ENCODE measurements at places on chromosomes 13 and 19.
A peak's percentile ranks its signal among the peaks of the same experiment; 100 is the strongest.

- DNase-seq, result peak; percentile 98
Observed at GRCh38 chr19:51271067-51271466, 20.2 kb downstream of the SIGLECL1 start.

DNA sequence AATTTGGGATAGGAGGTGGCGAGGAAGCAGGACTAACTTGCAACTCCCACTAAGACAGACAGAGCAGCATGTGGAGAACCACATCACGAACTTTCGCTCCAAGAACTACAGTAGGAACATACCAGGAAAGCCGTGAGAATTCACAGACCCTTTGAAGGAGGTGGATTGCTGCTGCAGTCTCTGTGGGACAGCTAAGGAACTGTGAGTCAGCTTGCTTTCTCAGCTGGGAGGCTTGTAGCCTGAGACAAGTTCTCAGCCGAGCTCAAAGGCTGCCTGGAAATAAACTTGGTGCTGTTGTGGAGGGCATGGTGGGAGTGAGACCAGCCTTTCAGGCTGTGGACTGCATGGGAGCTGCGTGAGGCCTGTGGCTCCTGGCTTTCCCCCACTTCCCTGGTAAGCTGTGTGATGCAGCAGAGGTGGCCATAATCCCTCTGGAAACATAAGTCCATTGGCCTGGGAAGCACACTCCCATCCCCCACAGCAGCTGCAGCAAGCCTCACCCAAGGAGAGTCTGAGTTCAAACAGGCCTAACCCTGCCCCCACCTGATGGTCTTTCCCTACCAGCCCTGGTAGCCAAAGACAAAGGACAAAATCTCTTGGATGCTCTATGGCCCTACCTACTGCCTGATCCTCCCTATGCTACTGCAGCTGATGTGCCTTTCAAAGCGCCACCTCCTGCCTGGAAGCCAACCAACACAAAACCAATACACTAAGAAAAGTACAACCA is 441.1 kb upstream of the HTR2A start:
- DNase-seq, result no peak

- no peak for DNase-seq
Observed at GRCh38 chr19:2478756-2479555, 3.0 kb downstream of the GADD45B start.

GRCh38 chr13:98495627-98496478 is 81.1 kb downstream of the STK24 start:
- no peak for DNase-seq

- DNase-seq, result no peak
Observed at GRCh38 chr13:43223216-43223615, 199.8 kb downstream of the DNAJC15 start.

DNA sequence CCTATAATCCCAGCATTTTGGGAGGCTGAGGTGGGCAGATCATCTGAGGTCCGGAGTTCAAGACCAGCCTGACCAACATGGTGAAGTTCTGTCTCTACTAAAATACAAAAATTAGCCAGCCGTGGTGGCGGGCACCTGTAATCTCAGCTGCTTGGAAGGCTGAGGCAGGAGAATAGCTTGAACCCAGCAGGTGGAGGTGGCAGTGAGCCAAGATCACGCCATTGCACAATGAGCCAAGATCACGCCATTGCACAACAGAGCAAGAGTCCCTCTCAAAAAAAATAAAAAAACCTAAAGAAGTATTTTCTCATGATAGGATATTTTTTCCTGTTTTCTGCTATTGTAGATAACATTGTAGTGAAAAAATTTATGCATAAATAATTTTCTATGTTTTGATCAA is 13.3 kb downstream of the IFT88 start:
- no peak for DNase-seq

DNA sequence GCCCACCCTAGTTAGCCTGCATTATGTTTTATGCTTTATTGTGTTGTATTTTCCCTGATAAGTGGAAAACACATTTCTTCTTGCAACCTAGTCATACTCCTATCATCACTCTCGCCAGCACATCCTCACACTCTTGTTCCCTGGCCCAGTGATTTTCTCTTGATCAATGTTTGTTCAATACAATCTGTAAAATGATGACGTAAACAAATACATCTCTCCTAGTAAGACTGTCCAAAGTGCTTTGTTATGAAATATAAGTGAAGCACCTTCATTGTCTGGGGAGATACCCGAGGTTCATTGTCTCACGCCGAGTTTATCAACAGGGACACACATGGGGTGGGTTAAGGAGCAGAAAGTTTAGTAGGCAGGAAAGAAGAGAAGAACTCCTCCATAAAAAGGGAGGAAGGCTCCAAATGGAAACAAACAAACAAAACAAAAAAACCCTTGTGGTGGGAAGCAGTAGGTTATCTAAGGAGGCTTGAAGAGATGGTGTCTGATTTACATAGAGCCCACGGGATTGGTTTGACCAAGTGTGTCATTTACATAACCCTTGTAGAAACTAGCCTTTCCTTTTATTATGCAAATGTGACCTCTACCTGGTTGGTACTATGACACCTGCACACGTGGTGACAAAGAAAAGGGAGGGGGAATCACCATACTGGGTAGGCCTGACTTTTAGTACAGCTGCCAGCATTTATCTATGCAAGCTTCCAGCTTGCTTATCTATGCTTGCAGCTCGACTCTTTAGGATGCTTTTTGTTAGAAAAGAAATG is 1317.9 kb upstream of the SPRY2 start:
- DNase-seq, result no peak

DNA sequence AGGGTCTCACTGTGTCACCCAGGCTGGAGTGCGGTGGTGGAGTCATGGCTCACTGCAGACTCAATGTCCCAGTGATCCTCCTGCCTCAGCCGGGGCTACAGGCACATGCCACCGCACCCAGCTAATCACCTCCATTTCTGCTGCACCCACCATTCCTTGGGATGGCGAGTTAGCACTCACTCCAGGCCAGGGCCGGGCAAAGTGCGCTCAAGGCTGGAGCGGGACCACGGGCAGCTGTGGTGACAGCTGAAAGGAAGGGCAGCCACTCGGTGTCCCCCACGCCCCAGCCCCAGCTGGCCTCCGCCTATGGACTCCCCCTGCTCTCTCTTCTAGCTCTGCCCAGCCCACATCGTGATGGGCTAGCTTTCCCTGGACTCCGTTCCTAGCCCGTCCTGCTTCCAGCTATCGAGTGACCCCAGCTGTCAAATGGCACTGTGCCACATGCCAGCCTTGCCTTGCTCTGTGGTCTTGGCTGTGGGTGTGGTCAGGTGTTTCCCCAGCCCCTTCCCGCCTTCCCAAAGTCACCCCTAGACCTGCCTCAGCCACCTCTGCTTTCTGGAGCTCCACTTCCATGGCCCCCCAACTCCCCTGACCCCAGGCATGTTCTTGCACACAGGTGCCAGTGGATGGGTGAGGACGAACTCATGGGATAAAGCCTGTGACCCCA is 4.1 kb downstream of the MICOS13 start:
- DNase-seq, result no peak

DNA sequence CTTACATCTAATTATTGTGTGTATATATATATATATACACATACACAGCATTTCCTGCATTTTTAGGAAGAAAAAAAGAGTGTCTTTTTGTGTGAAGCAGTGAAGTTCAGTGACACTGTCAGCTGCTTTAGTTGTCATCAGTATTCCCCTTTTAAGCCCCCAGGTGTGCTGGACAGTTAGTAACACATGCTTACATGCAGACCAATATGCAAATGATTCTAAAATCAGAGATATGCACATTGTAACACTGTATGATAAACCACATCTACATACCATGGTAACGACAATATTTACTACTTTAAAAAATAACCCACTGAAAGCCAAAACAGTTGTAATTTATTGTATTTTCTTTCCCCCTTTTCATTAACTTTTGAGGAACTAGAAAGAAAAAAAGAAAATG is 16.8 kb downstream of the LHFPL6 start:
- DNase-seq, result no peak

DNA sequence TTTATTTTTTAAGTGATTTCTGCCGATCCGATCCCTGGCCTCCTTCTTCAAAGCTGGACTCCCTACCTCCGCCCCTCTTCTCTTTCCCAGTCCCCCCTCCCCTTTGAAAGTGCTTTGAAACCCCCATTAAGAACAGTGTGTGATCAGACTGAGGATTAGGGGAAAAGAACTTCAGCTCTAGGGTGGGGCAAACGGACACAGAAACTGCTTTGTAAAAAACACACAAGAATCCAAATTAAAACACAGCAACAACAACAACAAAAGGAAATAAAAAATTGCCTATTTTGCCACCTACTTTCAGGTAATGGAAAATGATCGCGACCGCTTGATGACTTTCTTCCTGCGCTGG is 1.4 kb downstream of the SPRY2 start:
- DNase-seq, result no peak

- no peak for DNase-seq
Observed at GRCh38 chr13:33003458-33004019, 12.7 kb upstream of the KL start.

GRCh38 chr19:51018745-51019543 is 565 bp downstream of the KLK10 start:
- no peak for DNase-seq

GRCh38 chr13:38657191-38657590 is 29.7 kb upstream of the FREM2 start:
- no peak for DNase-seq

DNA sequence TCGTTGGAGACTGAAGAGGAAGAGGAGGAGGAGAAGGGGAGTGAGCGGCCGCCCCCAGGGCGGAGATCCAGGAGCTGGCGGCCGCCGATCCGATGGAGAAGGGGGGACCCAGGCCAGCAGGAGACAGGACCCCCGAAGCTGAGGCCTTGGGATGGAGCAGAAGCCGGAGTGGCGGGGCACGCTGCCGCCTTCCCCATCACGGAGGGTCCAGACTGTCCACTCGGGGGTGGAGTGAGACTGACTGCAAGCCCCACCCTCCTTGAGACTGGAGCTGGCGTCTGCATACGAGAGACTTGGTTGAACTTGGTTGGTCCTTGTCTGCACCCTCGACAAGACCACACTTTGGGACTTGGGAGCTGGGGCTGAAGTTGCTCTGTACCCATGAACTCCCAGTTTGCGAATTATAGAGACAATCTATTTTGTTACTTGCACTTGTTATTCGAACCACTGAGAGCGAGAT is 1.8 kb downstream of the GADD45B start:
- DNase-seq, result no peak

DNA sequence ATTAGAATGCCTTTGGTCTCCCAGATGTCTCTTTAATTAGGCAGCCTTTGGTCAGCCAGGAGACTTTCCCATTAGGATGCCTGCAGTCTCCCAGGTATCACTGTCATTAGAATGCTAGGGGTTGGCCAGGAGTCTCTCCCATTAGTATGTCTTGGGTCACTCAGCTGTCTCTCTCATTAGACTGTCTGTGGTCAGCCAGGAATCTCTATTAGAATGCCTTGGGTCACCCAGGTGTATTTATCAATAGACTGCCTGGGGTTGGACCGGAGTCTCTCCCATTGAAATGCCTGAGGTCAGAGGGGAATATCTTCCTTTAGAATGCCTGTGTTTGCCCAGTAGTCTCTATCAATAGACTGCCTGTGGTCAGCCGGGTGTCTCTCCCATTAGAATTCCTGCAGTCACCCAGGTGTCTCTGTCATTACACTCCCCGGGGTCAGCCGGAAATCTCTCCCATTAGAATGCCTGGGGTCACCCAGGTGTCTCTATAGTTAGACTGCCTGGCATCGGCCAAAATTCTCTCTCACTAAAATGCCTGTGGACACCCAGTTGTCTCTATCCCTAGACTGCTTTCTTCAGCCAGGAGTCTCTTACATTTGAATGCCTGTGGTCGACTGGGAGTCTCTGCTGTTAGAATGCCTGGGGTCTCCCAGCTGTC is 1460.3 kb downstream of the UQCRFS1 start:
- no peak for DNase-seq

GRCh38 chr13:46035066-46035465 is 17.5 kb downstream of the ZC3H13 start:
- no peak for DNase-seq

DNA sequence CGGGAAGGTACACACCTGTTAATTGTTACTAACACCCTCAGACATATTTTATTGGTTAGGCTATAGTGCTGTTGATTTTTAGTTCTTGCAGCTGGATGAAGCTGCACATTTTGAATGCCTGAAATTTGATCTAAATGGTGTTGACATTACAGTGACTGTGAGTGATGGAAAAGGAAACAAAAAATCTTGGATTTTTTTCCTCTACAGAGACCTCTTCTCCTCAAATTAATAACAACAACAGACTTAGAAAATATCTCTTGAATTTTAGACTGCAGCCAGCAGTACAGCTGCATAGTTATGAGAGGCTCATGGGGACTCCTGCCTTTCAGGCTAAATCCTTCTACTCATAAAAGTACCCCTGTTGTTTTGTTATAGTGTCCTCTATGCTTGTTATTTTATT is 500.5 kb upstream of the SPRY2 start:
- no peak for DNase-seq

- no peak for DNase-seq
Observed at GRCh38 chr13:20375871-20376270, 143.8 kb upstream of the GJB6 start.

GRCh38 chr19:15354566-15355296 is 22.4 kb upstream of the BRD4 start:
- no peak for DNase-seq

DNA sequence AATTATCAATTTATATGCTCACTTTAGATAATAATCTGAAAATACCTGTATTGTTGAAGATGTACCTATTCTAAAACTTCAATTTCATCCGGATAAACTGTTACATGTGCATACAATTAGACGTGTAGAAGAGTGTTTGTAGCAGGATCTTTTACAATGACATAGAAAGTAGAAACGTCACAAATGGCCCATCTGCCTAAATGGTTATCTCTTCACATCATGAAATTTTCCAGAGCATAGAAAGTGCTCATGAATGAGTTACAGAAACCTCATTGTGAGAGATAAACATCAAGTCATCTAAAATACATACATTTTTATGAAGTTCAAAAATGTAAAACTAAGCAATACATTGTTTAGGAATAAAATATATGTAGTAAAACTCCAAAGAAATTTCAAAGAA is 607.4 kb downstream of the GPC6 start:
- DNase-seq, result no peak

DNA sequence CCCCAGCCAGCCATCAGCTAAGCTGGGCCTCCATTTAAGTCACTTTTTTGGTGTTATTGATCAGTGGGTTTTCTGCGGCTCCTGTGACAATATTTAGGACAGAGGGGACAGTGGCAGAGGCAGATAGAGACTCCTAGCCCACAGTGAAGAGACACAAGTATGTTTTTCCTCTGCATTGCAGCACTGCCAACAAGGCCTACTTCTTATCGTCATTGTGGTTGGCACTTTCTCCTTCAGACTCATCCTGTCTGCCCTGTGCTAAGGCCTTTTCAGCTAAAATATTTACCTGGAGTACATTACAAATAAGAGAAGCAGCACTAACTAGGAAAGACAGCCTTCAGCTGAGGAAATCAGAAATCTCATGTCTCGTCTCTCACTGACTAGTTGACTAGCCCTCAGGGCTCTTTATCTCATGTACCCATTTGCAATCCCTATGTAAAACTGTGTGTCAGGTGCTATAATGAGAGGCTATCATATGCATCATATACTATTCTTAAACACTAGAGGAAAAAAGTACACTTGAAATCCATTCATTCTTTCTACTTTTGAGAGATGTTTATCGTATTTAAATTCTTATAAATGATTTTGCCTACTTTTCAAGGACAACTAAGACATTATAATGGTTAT is 62.2 kb downstream of the ZAR1L start:
- no peak for DNase-seq

GRCh38 chr19:8204961-8205360 is 4.2 kb upstream of the CERS4 start:
- no peak for DNase-seq

Measured in NCI-H1930 (cell line).